ENCODE measurements at places on chromosomes 4 and X.

GRCh38 chrX:21638311-21638710, 19.8 kb downstream of the KLHL34 start:
- no peak for DNase-seq

DNA sequence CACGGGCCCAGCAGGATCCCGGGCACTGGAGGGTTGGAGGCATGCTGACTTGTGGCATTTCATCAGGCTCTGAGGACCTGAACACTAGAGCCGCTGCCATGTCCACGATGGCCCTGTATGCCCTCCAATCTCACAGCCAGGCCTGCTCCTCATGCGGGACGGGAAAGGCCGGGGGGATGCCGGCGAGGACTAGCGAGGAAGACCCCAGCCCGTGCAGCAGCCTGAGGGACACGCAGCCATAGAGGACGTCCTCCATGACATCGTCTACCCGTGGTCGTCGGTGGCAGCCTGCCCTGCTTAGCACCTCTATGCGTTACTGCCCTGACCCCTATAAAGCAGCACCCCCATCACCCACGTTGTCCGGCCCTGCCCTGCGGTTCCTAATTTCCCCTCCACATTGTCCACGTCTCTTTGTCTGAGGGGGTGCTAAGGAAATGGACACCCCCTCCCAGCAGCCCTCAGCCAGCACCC, 32.6 kb downstream of the HMX1 start:
- DNase-seq, result no peak

DNA sequence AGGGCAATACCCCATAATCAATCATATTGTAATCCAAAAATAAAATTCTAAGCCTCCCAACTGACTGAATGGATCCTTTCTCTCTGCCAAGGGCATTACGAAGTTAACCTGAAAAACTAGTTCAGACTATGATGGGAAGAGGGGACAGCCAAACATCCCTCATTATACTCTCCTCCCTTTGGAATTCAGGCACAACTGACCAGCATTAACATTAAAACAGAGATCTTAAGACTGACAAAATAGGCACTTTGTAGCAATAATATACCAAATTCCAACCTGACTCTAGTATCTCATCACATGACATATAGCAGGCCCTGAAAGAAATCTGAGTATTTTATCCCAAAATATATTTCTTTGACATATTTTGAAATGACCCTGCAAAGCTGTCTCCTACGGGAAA, 55.0 kb upstream of the SPP1 start:
- no peak for DNase-seq

DNA sequence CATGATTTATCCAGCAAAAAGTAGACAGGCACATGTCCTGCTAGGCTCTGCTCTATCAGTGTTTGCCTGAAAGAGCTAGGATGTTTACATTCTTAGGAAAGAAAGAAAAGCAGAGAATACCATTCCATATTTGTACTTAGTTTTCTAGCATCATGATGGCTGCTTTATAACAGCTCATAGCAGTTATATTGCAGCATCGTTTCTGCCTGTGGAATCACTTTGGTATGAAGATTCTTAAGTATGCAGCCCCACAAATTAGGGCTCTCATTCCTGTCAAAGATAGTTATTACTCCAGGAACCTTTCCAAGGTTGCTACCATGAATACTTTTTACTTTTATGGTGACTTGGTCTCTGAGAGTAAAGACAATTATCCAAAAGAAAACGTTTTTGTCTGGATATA, 119.0 kb upstream of the MYOZ2 start:
- DNase-seq, result no peak

DNA sequence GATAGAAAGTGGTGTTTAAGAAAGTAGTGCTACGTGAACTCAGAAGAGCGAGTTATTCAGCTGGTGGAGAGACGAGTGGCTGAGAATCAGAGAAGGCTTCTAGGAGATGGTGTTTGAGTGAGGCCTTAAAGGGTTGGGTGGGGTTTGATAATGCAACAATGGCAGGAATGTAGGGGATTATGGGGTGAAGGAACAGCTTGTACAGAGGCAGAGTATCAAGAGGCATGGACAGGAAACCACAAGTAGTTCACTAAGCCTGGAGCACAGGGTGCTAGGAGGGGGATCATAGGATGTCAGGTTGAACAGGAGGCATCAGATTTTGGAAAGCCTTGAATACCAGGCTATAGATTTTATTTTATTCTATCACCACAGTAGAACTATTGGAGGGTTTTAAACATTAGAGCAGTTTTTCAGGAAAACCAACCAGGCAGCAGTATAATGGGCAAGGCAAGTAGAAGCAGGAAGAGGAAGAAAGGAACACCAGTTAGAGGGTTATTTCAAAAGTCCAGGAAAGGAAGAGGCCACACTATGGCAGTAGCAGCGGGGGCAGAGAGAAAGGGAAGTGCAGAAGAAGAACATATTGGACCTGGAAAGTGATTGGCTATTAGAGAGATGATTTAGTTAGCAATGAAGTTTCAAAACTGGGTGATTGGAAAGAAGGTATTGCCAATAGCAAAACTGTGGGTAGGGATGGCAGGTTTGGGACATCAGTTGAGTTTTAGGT, 99.2 kb downstream of the DOCK11 start:
- DNase-seq, result no peak

DNA sequence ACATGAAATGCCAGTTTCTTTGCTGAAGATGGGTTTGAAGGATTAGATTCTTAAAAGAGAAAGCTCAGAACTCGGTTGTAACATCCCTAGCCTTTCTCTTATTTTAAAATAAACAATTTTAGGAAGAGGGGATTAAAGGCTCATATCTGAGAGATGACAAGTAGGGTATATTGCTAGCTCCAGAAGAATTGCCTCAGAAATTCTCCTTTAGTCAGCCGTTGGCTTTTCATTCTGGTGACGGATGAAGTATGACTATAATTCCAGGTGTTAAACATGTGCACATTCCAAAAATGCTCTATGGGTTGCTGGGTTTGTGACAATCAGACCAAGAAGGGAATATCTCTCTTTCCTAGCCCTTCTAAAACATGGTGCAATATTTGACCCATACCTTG, 17.8 kb downstream of the DKK2 start:
- no peak for DNase-seq

- no peak for DNase-seq
These were observed 217.8 kb upstream of the HCCS start for GRCh38 chrX:10893366-10893765.

DNA sequence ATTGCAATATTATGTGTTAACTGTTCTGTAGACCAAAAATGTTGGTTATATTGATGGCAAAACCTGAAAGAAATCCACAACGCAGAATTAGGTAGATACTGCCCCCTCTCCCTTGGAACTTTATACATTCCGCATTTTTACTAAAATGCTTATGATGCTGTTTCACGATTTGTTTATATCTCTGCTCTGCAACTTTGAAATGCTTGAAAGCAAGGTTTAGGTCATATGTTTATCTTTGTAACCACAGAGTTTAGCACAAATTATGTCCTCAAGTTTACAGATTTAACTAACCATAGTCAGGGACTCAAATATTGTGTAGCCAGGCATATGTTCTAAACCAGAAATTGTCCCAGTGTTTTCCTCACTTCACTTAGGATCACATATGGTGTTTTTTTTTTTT, 66.1 kb upstream of the H2AZ1 start:
- no peak for DNase-seq

- DNase-seq, result no peak
These were observed 172.8 kb downstream of the FBXW7 start for GRCh38 chr4:152363086-152363485.

DNA sequence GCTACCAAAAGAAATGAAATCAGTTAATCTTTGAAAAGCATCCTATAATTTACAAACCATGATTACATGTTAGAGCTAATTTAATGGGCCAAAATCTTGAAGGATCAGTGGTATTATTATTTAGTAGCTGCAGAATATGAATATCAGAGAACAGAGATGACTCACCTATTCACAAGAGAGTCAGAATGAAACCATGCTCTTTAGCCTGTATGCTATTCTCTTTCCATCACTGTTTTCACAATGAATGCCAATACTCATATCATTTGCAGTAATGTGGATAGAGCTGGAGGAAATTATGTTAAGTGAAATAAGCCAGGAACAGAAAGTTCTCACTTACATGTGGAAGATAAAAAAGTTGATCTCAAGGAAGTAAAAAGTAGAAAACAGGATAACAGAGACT, 414.1 kb downstream of the CENPC start:
- DNase-seq, result no peak

- no peak for DNase-seq
These were observed 1.5 kb upstream of the TMA16 start for GRCh38 chr4:163492951-163493504.

- no peak for DNase-seq
These were observed 252.4 kb downstream of the CFAP299 start for GRCh38 chr4:80587871-80588385.

DNA sequence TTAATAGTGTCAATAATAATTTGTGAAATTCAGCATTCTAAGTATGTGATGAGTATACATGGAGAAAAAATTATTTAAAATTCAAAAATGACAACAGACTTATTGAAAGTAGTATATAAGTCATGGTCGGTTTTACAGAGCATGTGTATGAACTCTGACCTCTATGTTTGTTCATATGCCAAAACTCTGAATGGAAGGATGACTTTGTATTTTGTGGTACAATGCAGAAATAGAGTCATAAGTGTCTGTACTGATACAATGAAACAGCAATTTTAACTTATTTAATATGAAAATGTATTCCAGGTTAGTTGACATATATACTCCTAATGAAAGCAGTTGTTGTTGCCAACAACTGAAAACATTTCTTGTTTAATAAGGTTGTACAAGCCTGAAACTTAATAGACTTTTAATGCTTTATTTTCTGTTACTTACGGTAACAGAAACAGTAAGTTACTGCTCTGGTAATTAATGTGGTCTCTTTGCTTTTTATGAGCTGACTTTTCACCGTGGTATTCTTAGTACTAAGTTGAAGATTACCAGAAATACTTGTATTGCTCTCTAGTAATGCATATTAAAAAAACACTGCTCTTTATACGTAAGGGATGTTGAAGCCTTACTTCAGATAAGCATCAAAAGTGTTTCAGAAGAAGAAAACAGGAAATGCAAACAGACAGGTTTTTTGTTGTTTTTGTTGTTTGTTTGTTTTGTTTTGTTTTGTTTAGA, 1.9 kb downstream of the UBE2K start:
- no peak for DNase-seq

- DNase-seq, result no peak
These were observed 56.3 kb upstream of the LNX1 start for GRCh38 chr4:53647547-53647946.

DNA sequence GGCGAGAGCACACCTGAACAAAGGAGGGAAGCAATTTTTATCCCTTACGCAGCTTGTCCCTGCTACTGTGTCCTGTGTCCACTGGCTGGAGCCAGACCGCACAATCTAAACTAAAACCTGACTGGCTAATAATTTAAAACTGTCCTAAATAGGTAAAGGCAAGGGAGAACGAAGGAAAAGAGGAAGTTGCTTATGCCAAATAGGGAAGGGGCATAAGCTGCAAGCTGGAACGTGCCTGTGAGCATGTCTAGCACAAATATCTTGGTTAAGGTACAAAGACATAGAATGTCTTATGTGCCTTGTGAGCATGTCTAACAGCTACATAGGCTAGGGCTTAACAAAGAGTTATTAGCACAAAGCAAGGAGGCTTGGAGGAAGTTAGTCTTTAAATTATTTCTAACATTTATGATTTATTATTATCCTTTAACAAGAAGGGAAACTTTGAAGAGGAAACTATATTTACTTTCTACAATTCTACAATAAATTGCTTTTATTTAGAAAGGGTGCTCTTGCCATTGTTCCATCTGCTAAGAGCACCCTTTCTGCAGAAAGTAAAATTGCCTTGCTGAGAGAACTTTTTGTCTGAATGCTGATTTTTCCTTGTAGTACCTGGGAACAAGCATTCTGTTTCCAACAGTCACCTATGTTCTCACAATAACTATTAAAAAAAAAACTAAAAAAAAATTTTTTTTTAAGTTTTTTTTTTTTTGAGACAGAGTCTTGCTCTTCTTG, 80.6 kb upstream of the CBR4 start:
- no peak for DNase-seq

DNA sequence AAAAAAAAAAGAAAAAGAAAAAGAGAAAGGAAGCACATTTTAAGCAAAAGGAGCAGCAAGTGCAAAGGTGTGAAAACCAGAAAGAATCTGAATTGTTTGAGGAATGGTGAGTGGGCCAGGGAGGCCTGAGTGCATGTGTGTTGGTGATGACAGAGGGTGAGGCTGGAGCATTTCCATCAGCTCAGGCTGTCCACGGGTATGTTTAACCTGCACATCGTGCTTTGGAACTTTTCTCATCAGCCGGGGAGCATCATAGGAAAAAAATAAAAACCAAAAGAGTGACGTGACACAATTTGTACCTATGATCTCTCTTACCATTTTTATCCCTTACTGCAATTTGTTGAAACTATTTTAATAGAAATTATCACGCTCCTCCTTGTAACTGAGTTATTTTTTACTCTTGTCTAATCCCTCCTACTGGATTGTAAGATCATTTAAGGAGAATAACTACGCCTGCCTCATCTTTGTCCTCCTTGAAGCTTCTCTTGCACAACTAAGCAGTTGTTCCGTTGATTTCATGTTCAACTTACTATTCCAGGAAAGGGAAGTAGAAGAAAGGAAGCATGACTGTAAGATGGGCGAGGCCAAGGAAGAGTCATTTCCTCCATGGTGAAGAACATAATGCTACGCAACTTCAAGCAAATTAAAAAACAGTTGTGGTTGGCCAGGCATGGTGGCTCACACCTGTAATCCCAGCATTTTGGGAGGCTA, 7.0 kb downstream of the PALLD start:
- no peak for DNase-seq

DNA sequence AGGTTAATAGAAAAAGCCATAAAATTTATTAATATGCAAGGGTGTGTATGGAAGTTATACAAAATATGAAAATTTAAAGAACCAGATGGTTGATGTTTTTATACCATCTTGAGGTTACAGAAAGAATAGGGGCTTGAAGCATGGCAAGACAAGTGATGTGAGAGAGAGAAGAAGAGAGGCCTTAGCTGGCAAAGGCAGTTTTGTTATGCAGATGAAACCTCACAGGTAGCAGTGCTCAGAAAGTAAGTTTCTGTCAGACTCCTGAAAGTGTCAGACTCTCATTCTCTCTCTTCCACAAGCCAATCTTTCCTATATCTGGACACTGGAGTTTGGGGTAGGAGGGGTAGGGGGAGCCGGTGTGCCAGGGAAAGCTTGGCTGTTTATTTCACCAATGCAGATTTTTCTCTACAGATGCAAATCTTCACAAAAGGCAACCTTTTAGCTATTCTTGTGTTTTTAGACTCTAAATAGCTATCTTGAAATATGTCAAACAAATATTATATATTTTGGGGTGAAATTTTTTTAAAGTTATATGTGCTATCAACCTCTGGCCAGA, 124.5 kb downstream of the CFAP299 start:
- no peak for DNase-seq

GRCh38 chr4:153383131-153383530, 38.6 kb downstream of the MND1 start:
- DNase-seq, result no peak

GRCh38 chr4:57077550-57078343, 32.4 kb downstream of the IGFBP7 start:
- DNase-seq, result no peak

Measured in stimulated activated CD4-positive, alpha-beta T cell treated with anti-CD3 and anti-CD28 coated beads, Interleukin-15, amount 100 ng/mL, for 48 hours (primary cell).